ENCODE measurements at places on chromosomes 3 and 15. TPM values are rescaled to one million over a fixed set of nuclear protein-coding genes. Genes with fewer than 3 reads are reported as not detected.
A peak's percentile ranks its signal among the peaks of the same experiment; 100 is the strongest.

DNA sequence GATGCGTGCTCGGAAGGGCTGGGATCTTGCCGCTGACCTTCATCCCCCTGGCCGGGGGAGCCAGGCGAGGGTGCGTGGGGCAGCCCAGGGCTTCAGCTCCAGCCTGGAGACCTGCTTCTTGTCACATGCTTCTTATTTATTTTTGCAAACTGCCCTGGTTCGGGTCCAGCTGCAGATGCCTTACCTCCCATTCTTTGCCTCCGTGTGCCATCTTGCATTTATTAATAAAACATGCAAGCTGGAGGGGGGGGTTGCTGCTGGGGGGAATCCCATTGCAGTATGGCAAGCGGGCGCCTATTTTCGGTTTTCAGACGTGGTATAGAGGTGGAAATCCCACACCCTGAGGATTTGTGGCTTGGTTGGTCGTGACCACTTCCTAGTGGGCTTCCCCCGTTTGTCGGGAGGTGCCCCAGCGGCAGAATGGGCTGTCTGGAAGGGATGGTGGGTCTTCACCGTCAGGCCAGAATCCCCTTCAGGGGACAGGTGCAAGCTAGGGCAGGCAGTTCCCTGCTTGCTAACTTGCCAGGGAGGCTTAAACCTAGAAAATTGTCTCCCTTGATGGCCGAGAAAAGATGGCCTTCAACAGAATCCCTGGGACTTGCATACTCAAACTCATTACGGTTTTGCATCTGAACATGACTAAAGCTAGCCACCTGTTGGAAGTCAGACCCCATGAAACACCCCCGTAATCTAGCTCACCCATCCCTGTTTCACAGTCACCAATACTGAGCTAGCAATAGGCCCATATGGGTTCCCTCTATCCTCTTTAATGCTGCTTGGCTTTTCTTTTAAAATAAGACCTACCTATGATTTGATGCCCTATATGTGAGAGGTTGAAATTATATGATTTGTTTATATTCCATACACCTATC, 569 bp downstream of the TMEM266 start:
- no peaks in the 10 kb centered on the region for H3K36me3 ChIP-seq
- no peak overlapping the region for H3K27ac ChIP-seq
- DNase-seq = no peak
- H3K4me3 ChIP-seq = no peak overlapping the region
- peaks cover 12% of the 10 kb centered on the region for H3K4me1 ChIP-seq

GRCh38 chr3:196012481-196012880, 69.4 kb downstream of the TFRC start:
- H3K27ac ChIP-seq = no peak overlapping the region
- H3K36me3 ChIP-seq = no peaks in the 10 kb centered on the region
- H3K4me1 ChIP-seq = no peaks in the 10 kb centered on the region
- H3K4me3 ChIP-seq = no peak overlapping the region
- DNase-seq = no peak

GRCh38 chr3:17552351-17552750, 190.1 kb downstream of the TBC1D5 start:
- no peaks in the 10 kb centered on the region for H3K36me3 ChIP-seq
- H3K4me3 ChIP-seq = no peak overlapping the region
- DNase-seq = no peak
- no peaks in the 10 kb centered on the region for H3K27me3 ChIP-seq

DNA sequence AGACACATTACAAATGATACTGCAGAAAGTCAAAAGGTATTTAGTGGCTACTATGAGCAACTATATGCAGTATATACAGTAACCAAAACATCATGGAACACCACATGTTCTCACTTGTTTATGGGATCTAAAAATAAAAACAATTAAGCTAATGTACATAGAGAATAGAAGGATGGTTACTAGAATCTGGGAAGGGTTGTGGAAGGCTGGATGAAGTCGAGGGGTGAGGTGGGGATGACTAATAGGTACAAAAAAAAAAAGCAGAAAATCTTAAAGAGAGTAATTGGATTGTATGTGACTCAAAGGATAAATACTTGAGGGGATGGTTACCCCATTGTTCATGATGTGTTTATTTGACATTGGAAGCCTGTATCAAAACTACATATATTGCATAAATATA, 848.8 kb upstream of the GBE1 start:
- no peaks in the 10 kb centered on the region for H3K4me1 ChIP-seq
- no peaks in the 10 kb centered on the region for H3K36me3 ChIP-seq
- H3K27me3 ChIP-seq = no peaks in the 10 kb centered on the region

DNA sequence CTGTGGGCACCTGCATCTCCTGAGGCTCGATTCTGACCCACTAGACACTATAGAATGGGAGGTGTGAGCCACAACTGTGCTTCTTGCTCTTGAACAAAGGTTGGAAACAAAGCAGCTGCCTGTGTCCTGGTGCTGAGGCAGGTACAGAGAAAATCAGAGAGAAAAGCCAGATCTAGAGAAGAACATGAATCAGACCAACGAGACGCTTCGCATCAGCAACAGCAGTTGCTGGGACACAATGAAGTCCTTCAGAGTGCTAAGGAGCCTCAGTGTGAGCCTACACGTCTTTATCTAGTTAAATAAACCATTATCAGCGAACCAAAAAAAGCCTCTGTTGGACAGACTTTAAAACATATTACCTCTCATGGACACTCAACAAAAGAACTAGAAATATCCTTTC, 86.3 kb upstream of the MEX3B start:
- H3K27ac ChIP-seq = no peak overlapping the region
- no peaks in the 10 kb centered on the region for H3K27me3 ChIP-seq
- H3K4me1 ChIP-seq = no peaks in the 10 kb centered on the region
- H3K36me3 ChIP-seq = peaks cover 40% of the 10 kb centered on the region
- no peak for DNase-seq

The IL5RA gene
- 3.7 TPM for total RNA-seq

DNA sequence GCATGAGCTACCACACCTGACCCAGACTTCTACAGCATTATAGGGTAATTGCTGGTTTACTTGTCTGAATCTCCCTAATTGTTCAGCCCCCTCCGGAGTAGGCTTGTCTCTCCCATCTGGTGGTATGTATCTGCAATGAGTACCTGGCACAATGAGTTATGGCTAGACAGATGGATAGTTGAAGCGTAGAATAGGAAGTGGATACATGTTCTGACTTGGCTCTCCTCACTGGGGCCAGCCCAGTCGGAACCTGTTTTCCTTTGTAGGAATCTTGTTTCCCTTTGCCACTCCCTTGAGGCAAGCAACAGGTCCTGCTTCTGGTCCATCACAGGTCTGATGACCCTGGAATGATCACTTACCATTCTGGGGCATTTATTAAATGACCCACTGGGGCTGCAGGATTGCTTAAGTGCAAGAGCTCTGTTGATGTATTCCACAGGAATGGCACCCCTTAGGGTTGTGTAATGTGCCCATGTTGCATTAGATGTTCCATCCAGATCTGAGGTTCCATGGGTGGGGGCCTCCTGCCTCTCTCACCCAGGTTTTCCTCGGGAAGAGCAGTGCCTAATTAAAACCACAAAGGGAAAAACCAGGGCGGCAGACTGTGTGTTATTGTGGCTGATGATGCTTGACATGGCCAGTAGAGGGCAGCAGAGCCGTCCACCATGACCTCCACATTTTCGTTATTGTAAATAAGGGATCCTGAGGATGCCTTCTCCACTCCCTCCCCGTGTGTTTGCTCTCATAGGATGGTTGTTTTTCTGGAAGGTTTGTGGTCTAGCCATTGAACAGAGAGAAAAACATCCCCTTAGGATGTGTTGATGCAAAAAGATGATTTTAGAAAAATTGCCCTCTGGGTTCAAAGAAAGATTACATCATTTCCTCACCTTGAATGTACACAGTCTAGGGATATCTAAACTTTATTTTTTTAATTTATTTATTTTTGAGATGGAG, 58.0 kb downstream of the CMTM8 start:
- peaks cover 17% of the 10 kb centered on the region for H3K4me1 ChIP-seq
- peak; percentile 75 for DNase-seq
- H3K27ac ChIP-seq = peak overlapping the region; percentile 24
- peak overlapping the region; percentile 72 for H3K4me3 ChIP-seq
- H3K36me3 ChIP-seq = no peaks in the 10 kb centered on the region

GRCh38 chr3:80564391-80564790, 796.6 kb upstream of the ROBO1 start:
- H3K27ac ChIP-seq = no peak overlapping the region
- no peaks in the 10 kb centered on the region for H3K27me3 ChIP-seq
- H3K4me1 ChIP-seq = no peaks in the 10 kb centered on the region
- H3K4me3 ChIP-seq = no peak overlapping the region

GRCh38 chr15:58918239-58918638, 15.2 kb downstream of the SLTM start:
- H3K27ac ChIP-seq = no peak overlapping the region
- no peak overlapping the region for H3K4me3 ChIP-seq
- H3K4me1 ChIP-seq = peaks cover 4% of the 10 kb centered on the region
- DNase-seq = no peak
- H3K36me3 ChIP-seq = peaks cover 54% of the 10 kb centered on the region

- no peak overlapping the region for H3K4me3 ChIP-seq
- no peaks in the 10 kb centered on the region for H3K4me1 ChIP-seq
- no peak for DNase-seq
- no peaks in the 10 kb centered on the region for H3K36me3 ChIP-seq
These were observed 14.1 kb upstream of the APOD start for GRCh38 chr3:195597848-195598247.

- H3K27ac ChIP-seq = no peak overlapping the region
- DNase-seq = peak; percentile 3
- no peaks in the 10 kb centered on the region for H3K4me1 ChIP-seq
- H3K36me3 ChIP-seq = no peaks in the 10 kb centered on the region
These were observed 4.4 kb upstream of the ATP13A4 start for GRCh38 chr3:193559100-193559499.

- peaks cover 2% of the 10 kb centered on the region for H3K27me3 ChIP-seq
- no peaks in the 10 kb centered on the region for H3K36me3 ChIP-seq
- H3K4me3 ChIP-seq = no peak overlapping the region
- DNase-seq = peak; percentile 35
- H3K4me1 ChIP-seq = no peaks in the 10 kb centered on the region
- H3K27ac ChIP-seq = no peak overlapping the region
These were observed 153.3 kb downstream of the P3H2 start for GRCh38 chr3:189967254-189967865.

DNA sequence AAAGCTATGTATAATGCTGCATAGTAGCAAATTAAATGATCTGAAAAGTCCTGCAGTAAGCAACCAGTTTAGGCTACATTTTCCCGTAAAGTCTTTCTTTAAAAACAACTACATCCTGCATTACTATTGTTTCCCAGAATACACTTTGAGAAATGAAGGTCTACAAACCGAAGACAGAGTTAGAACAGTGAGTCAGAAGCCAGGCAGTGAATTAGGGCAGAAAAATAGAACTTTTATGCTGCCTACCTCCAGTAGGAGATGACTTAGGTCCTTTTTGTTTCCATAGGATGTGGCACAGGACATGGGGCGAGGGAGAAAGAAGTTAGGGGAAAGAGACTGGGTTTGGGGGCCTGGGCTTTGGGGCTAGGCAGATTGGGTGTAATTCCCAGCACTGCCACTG, 127.3 kb downstream of the PPM1L start:
- H3K36me3 ChIP-seq = no peaks in the 10 kb centered on the region
- H3K4me1 ChIP-seq = no peaks in the 10 kb centered on the region
- DNase-seq = no peak
- no peak overlapping the region for H3K4me3 ChIP-seq
- no peaks in the 10 kb centered on the region for H3K27me3 ChIP-seq

GRCh38 chr15:69194854-69195253, 34.4 kb downstream of the GLCE start:
- peaks cover 3% of the 10 kb centered on the region for H3K4me1 ChIP-seq
- no peak overlapping the region for H3K4me3 ChIP-seq
- peaks cover 11% of the 10 kb centered on the region for H3K36me3 ChIP-seq
- no peaks in the 10 kb centered on the region for H3K27me3 ChIP-seq
- no peak for DNase-seq

GRCh38 chr3:182807061-182807460, 13.8 kb downstream of the ATP11B start:
- peaks cover 23% of the 10 kb centered on the region for H3K4me1 ChIP-seq
- peak overlapping the region; percentile 5 for H3K4me3 ChIP-seq
- no peaks in the 10 kb centered on the region for H3K36me3 ChIP-seq
- H3K27ac ChIP-seq = no peak overlapping the region
- DNase-seq = no peak

DNA sequence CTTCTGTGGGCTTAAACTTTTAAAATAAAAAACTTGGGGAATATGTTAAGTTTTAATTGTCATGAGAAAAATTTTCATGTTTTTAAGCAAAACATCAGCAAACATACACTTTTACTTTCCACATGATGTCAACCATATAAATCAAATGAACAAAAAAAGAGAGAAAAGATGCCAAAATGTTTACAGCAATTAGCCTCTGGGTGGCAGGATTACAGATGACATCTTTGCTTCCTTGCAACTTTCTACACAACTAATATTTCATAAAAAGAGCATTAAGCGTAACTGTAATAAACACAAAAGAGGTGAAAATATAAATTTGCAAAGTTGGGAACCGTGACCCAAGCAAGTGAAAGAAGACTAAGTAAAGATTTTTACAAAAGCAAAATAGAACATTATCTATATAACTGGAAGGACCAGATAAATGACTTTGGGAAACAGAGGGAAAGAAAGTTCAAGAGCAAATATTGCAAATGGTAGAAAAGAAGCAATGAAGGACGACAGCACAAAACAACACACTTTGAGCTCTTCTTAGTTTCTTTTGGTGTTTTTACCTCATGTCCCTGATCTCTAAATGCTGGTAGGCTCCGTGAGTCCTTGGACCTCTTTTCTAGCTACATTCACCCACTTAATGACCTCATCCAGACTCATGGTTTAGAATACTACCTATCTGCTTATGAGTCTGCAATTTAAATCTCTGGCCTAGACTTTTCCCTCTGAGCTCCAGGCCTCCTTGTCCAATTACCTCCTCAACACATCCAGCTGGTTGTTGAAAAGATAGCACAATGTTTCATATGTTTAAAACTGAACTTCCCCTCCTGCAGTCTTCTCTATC, 9.4 kb downstream of the TP53BP1 start:
- H3K4me3 ChIP-seq = no peak overlapping the region
- peak; percentile 52 for DNase-seq
- H3K27me3 ChIP-seq = no peaks in the 10 kb centered on the region
- peaks cover 28% of the 10 kb centered on the region for H3K36me3 ChIP-seq
- no peak overlapping the region for H3K27ac ChIP-seq

- no peaks in the 10 kb centered on the region for H3K27me3 ChIP-seq
- H3K36me3 ChIP-seq = peaks cover 37% of the 10 kb centered on the region
- H3K4me1 ChIP-seq = peaks cover 58% of the 10 kb centered on the region
- H3K4me3 ChIP-seq = peak overlapping the region; percentile 78
These were observed 19.2 kb downstream of the ATRIP start for GRCh38 chr3:48465531-48466378.

DNA sequence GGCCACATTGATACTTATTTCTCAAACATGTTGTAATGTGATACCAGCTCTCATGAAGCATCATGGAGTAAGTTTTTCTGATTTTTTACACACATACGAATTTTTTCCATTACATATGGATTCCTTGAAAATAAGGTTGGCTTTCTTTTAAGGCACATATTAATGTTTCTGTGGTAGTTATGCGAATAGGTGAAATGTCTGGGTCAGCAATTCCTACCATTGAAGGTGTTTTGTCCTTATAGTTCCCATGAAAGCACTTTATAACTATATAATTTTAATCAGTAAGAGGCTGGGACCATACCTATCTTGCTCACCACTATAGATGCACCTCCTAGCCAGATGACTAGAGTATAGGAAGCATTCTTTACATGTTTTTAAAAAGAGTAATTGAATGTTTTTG, 33.0 kb downstream of the PHLDB2 start:
- H3K4me3 ChIP-seq = no peak overlapping the region
- H3K27ac ChIP-seq = no peak overlapping the region
- H3K27me3 ChIP-seq = no peaks in the 10 kb centered on the region

Measured in CD4-positive, CD25-positive, alpha-beta regulatory T cell (primary cell).